NCI-H1694 (cell line): ENCODE measurements at places on chromosomes 1 and 21.

GRCh38 chr1:60694980-60695379, 387.4 kb upstream of the NFIA start:
- no peak for DNase-seq

DNA sequence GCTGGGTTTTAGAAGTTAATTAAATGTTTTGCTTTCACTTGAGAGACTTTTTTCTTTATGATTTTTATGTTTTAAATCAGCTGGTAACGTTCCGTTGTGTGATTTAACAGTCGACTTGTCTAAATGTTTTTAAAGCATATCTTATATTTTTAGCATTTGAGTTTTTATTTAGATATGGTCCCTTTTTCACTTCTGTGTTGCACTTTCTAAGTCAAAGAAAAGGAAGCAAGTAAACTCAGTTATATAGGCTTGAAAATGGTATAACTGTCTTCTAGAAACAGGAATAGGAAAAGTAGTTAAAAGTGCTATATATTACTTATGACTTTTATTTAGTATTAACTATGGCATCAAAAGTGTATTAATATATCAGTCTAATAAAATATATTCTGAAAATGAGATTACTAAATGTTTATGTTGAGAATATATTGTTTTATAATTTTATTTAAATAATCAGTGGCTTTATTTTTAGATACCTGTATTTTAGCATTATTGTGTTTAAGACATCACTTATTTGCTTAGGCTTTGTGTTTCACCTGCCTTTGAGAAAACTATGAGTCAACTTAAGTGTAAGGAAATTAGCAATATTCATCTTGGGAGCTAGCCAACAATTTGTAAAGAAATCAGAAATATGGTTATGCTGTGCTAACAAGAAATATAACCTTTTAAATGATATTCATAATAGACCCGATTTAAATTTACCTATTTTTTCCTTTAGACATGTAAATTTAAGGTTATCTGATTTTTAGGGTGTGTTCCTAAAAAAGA, 60.5 kb downstream of the RABGAP1L start:
- DNase-seq: no peak

GRCh38 chr1:244830639-244831038, 4.8 kb upstream of the COX20 start:
- DNase-seq: no peak

DNA sequence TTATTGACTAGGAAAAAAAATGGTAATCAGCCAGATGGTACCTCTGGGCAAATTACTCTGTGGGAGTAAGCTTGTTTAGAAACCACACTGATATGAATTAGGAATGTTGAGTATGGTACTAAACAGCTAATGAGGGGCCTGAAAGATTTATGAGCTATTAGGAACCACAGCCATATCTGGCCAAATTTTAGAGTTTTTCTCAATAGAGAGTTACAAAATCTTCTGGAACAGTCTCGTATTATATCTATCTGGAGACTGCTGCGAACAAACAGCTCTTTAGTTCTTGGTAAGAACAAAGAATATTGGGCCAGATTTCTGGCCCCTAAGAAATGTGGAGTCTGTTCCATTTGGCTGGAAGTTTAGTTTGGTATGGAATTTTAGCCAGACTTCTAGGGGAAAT, 4.9 kb upstream of the PODN start:
- peak; percentile 41 for DNase-seq

GRCh38 chr1:246051909-246052518, 455.1 kb downstream of the SMYD3 start:
- no peak for DNase-seq

- no peak for DNase-seq
Observed at GRCh38 chr1:228164561-228165371, 838 bp upstream of the IBA57 start.

DNA sequence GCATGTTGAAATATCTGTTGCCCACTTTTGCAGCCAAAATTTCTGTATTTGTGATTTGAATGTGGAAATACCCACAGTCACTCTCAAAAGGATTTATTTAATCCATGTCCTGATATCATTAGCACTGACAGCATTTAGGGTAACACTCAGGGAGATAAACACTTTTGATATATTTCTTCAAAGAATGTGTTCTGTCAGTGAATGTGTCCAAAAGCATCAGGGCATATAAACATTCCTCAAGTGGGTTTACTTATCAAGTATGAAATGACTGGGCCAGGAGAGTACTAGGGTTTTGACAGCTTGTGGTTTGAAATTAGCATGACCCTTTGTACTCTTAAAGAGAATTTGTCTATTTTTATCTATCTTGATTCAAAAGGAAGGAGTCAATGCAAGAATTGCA, 1302.1 kb upstream of the ADGRL2 start:
- no peak for DNase-seq

GRCh38 chr1:225768662-225769426, 8.8 kb upstream of the SRP9 start:
- no peak for DNase-seq

DNA sequence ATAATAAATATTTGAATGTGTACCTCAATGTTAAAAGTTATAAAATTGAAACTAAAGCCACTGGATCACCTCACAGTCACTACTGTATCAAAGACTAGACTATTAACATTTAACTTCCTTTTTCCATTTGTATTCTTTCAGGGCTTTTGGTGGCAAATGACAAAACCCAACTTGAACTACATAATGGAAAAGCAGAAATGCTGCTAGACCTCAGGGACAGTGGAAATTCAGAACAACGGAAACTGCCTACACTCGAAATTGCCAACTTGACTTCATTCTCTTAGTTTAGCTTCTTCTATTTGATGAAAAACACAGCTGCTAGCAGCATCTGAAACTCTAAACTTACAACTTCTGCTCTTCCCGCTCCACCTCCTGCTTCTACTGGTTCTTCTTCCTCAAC, 34.9 kb upstream of the NTNG1 start:
- DNase-seq: no peak

- DNase-seq: no peak
Observed at GRCh38 chr21:31397515-31397926, 53.5 kb upstream of the TIAM1 start.

GRCh38 chr1:41724248-41724647, 194.5 kb downstream of the HIVEP3 start:
- DNase-seq: no peak

GRCh38 chr21:40754466-40754865, 92.5 kb downstream of the DSCAM start:
- no peak for DNase-seq

DNA sequence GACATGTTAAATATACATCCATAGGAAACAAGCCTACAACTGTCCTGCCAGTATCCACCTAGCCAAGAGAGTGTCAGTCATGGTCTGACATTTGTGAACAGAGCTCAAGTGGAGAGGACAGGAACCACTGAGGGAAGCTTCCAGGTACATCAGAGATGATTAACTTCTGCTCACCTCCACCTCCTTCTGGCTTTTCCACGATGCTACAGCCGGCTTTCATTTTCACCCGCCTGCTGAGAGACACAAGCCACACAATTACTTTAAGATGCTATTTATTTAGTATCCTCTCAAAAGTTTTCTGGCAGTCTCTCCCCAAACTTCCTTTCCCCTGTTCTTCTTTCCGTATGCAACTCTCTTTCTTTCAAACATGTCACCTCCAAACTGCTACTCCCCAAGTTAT, 2.1 kb downstream of the ETV3 start:
- DNase-seq: no peak

GRCh38 chr1:167905671-167906070, 8.3 kb downstream of the ADCY10 start:
- no peak for DNase-seq

GRCh38 chr1:167051907-167052306, 38.3 kb downstream of the GPA33 start:
- DNase-seq: no peak

GRCh38 chr1:231890791-231891190, 264.2 kb downstream of the DISC1 start:
- no peak for DNase-seq

GRCh38 chr1:205210756-205211168, 740 bp downstream of the DSTYK start:
- no peak for DNase-seq

DNA sequence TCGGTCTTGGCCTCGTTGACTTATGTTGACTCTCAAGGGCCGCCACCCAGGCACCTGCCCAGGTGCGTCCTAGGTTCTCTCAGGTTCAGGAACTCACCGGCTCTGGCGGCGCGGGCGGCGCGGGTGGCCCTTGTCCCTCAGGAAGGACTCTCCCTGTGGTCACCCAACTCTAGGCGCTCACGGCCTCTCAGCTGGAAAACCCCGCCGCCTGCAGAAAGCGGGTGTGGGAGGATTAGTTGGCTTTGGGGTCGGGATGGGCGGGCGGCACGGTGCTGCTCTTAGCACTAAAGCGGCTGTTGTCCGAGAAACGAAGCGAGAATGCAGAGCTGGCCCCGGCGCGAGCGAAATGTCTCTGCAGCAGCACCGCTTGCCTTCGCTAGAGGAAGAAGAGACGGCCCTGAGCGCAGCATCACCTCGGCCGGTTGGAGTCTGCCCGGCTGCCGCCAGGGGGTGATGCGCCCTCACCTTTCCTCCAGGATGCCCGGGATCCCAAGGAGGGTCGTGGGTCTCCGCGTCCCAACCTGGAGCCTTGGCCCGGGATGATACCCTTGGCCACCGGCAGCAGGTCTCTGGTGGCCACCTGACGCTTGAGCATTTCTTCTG, 8.1 kb upstream of the TADA1 start:
- no peak for DNase-seq

- no peak for DNase-seq
Observed at GRCh38 chr1:47651311-47652089, 213.7 kb downstream of the FOXD2 start.

GRCh38 chr1:178543290-178543607, 30.3 kb downstream of the TEX35 start:
- DNase-seq: peak; percentile 55
